ENCODE measurements at places on chromosomes 4 and X.

DNA sequence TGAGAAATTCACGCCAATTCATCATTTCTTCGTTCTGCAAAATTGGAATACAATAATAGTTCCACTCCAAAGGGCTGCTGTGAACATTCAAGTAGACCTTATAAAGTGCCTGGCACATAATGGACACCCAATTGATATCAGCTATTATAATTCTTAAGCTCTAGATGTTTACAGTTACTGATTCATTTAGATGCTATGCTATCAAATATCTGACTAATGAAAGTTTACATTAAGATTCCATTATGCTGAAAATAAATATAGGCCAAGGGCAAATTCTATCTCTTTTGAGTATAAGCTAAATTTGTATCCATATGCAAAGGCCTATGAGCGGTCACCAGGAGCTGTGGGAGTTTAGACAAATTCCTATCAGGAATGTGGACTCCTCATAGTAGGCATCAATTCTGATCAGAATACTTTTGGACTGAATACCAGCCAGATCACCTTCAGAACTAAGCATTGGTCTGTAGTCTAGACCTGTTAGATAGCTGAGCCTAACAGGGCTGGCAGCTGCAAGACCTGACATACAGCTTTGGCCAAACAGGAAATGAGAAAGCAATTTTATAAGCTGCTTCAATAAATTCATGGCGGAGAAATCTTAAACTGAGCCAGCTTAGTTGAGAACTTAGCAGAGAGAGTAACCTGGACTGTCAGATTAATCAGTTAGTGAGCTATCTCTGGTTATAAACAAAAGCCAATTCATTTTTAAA, 384.3 kb upstream of the ACTRT1 start:
- no peak for DNase-seq

DNA sequence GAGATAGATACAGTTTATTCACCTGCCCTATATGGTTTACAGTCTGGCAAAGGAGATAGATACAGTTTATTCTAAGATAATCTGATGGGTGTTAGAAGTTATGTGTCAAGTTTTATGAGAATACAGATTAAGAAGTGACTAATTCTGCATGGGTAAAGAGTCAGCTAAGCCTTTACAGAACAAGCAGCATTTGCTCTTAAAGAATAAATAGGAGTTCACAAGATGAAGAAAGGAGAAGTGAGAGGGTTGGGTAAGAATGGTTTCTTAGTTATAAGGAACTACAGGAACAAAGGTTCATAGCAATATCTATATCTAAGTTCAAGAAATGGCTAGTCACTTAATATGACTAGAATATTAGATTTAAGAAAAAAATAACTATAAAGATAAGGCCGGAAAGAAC, 47.6 kb downstream of the THOC2 start:
- no peak for DNase-seq

GRCh38 chr4:100420571-100420970, 97.3 kb downstream of the EMCN start:
- no peak for DNase-seq

DNA sequence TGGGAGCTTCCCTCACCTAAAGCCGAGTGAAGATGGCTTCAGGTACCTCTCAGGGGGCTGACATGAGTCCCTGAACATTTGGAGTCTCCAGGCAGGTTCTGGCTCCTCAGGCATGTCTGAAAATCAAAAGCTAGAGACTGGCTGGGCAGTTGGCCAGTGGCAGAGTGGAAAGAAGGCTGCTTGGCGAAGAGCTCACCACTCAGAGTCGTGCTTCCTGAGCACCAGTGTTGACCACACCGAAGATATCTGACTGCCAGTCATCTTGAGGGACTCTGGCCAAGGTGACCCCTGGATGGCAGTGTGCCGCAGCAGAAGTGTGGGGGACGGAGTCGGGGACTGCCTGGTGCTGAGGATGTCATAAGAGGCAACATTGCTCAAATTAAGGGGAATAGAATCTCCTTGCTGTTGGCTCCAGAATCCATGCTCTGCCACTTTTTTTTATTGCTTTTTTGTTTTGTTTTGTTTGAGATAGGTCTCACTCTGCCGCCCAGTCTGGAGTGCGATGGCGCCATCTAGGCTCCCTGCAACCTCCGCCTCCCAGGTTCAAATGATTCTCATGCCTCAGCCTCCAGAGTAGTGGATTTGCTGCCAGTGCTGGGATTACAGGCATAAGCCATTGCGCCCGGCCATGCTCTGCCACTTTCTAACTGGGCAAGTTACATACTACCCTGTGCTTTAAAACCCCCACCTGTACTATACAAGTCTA, 172.5 kb upstream of the GATB start:
- no peak for DNase-seq

GRCh38 chr4:83489711-83490326, 4.9 kb upstream of the ABRAXAS1 start:
- no peak for DNase-seq

DNA sequence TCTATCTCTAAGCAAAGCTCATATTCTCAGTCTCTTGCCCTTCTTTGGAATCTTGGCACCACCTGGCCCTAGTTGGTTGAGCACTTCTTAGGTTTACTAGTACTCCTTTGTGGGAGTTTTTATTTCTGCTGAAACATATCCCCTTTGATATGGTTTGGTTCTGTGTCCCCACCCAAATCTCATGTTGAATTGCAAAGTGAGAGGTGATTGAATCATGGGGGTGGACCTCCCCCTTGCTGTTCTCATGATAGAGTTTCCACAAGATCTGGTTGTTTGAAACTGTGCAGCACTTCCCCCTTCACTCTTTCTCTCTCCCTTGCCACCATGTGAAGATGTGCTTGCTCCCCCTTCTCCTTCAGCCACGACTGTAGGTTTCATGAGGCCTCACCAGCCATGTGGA, 22.2 kb upstream of the SYNPO2 start:
- no peak for DNase-seq

- DNase-seq, result no peak
Measured at GRCh38 chrX:97030463-97030862, 146.8 kb downstream of the RPA4 start.

- DNase-seq, result no peak
Measured at GRCh38 chrX:14675500-14675899, 146.2 kb downstream of the GLRA2 start.

- DNase-seq, result no peak
Measured at GRCh38 chrX:87687703-87688102, 170.1 kb downstream of the KLHL4 start.

DNA sequence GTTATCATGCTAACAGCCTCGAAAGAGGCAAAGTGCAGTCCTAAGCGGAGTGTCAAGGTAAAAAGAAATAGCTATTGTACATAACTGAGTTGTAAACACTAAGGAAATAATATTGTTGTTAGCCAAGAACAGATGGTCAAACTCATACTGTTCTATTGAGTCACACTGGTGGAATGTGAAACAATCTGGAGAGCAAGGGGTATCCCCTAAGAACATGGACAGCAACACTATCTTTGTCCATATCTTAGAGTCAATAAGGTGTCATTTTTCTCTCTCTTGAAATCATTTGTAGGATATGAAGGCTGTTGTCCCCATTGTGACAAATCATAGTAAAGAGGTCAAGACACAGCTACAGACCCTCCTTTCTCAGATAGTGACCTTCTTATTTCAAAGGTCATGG, 4.5 kb upstream of the PDGFC start:
- no peak for DNase-seq

- no peak for DNase-seq
Measured at GRCh38 chr4:169342159-169342860, 71.6 kb upstream of the SH3RF1 start.

DNA sequence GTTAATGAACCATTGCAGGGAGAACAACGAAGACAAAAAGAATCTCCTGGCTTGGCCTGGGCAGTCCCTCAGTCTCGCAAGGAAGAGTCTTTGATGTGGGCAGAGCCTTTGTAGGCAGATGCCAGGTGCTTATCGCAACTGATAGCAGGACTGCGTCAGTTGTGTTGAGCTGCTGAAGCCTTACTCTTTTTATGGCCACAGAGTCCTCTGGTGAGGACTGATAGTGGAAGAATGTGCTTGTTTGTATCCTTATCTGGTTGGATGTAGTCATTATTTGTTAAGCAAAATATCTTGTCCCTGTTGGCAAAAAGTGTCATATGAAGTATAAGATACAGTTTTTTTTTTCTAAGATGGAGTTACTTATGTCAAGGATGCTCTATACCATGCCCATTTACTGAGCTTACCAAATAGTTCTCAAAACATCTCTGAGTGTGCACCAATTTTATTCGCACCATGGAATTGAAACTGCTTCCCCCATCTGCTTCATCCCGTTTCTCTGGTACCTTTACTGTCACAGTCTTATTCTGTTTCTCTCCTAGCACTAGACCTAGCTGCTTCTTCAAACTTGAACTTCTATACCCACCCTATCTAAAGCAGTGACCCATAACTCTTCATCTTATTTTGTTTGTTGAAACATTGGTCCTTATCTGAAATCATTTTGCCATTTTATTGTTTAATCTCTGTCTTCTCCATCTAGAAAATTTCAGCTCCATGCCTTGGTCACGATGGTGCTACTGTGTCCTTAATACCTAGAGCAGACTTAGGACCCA, 47.0 kb upstream of the SPRY1 start:
- DNase-seq, result no peak

- DNase-seq, result no peak
Measured at GRCh38 chrX:13048280-13048679, 3.9 kb upstream of the FAM9C start.

GRCh38 chrX:56783450-56783831, 54.4 kb downstream of the NBDY start:
- DNase-seq, result no peak

- no peak for DNase-seq
Measured at GRCh38 chr4:86522349-86522748, 71.8 kb upstream of the PTPN13 start.

DNA sequence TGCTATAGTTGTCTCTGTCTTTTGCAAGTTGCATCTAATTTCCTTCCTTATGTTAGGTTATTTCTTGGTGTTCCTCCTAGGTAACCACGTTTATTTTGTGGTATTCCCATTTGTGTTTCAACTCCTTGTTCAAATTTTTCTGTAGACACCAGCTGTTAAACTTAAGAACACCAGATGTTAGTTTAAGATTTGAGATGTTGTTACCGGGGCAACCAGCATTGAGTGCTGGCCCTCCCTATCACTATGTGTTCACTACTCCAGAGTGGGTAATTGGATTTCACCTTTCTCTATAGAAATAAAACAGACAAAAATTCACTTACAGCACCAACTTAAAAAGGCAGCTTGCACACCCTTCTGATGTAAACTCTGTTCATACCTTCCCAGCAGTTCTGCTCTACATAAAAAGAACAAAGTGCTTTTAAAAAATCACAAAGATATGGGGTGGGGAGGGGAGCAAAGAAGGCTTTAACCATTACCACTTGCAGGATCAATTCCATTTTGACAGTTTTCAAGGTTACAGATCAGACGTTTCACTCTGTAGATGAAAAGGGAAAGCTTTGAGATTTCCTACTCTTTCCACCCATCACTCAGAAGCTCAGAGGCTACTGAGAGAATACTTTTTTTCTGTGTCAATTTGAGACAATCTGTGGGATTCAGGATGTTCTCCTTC, 82.9 kb downstream of the DKK2 start:
- no peak for DNase-seq

- DNase-seq, result no peak
Measured at GRCh38 chr4:103303011-103303410, 104.9 kb upstream of the CENPE start.

- no peak for DNase-seq
Measured at GRCh38 chrX:69065451-69065850, 99.8 kb downstream of the PJA1 start.

DNA sequence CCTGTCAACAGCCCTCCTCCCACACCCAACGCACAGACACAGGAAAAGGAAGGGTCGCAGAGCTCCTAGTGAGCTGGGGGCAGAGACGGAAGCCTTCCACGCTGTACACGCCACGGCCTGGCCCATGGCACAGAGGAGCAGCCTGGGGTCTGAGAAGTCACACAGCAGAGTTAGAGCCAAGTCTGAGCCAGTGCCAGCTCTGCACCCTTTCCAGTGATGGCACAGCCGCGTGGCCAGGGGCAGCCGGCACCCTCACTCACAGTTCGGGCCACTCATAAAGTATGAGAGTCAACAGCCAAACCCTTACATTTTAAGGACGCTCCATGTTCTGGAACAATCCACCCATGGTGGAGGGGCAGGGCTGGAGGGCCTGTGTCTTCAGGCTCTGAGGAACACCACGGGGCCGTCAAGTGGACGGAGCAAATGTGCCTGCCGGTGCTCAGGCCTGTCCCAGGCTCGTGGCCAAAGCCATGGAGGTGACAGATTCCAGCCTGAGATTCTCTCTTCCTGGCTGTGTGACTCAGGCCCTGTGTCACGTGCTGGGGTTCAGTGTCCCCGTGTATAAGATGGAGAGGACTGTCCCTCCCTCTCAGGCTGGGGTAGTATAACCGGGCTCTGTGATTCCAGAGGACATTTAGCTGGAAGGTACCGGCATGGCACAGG, 91.2 kb downstream of the ABLIM2 start:
- no peak for DNase-seq

DNA sequence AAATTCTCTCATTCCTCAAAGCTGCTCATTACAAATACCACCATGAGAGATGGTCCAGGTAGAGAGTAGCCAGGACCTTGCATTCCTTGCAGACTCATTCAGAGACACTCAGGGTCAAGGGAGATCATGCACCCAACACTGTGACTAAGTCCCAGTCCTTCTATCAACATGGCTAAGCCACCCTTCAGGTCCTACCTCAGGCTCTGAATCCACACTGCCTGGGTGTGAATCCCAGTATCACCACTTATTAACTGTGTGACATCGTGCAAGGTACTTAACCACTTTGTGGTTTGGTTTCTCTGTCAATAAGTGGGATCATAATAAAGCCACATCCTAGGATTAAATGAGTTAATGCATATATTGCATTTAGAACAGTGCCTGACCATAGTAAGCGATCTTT, 124.1 kb upstream of the NEIL3 start:
- no peak for DNase-seq

DNA sequence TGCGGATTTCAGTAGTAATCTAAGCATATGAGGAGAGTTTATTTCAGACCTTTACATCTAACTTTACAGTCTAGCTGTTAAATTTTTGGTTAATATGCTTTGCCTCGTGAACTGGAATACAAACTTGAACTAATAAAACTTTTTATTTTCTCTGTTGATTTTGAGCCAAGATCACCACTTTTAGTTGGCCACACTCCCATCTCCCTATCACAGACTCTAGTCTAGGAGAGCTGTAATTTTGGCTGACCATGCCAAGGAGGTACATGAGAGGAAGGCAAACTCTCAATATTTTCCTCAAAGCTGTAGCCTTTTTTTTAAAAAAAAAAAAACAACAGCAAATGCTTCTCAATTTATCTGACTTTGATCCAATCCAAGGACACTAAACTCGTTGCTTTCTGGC, 597.5 kb upstream of the PCDH7 start:
- DNase-seq, result no peak

- DNase-seq, result no peak
Measured at GRCh38 chrX:145654486-145654885, 163.1 kb upstream of the SLITRK2 start.

GRCh38 chr4:116627545-116627944, 457.8 kb downstream of the TRAM1L1 start:
- no peak for DNase-seq

- no peak for DNase-seq
Measured at GRCh38 chr4:125132729-125133128, 182.0 kb upstream of the FAT4 start.
